ENCODE measurements at places on chromosomes 16 and 17. TPM values are rescaled to one million over a fixed set of nuclear protein-coding genes. Genes with fewer than 3 reads are reported as not detected.

GRCh38 chr16:10561425-10561824 is 19.0 kb downstream of the EMP2 start:
- DNase-seq: no peak

- no peak for DNase-seq
Measured at GRCh38 chr16:58506241-58507194, 6.6 kb downstream of the NDRG4 start.

- DNase-seq: no peak
Measured at GRCh38 chr16:3872216-3872895, 8.2 kb downstream of the CREBBP start.

DNA sequence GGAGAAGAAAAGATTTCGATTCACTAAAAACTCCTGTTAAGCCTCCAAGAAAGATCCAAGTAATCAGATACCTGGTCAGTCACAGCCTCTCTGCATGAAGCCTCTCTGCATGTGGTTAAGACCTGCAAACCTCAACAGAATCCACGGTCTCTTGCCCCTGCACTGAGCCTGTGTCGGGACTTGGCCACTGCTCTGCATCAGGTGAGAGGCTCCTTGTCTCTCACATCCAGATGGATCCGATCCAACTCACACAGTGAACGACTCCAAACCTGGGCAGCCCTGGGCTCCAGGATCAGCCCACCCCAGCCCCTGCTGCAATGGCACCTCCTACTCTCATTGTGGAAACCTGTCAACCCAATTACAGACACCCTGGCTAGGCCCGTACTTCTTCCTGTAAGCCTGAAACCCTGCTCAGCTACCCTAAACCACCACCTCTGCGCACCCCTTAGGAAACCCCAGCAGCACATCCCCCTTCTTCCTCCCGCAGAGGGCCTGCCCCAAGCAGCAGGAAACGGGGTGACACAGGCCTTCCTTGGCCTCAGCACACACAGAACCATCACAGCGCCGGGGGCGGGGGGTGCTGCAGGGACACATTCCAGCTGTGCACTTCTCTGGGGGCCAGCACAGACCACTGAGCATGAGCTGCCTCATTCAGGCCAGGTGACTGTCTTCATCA is 129.5 kb downstream of the ANKRD11 start:
- no peak for DNase-seq

DNA sequence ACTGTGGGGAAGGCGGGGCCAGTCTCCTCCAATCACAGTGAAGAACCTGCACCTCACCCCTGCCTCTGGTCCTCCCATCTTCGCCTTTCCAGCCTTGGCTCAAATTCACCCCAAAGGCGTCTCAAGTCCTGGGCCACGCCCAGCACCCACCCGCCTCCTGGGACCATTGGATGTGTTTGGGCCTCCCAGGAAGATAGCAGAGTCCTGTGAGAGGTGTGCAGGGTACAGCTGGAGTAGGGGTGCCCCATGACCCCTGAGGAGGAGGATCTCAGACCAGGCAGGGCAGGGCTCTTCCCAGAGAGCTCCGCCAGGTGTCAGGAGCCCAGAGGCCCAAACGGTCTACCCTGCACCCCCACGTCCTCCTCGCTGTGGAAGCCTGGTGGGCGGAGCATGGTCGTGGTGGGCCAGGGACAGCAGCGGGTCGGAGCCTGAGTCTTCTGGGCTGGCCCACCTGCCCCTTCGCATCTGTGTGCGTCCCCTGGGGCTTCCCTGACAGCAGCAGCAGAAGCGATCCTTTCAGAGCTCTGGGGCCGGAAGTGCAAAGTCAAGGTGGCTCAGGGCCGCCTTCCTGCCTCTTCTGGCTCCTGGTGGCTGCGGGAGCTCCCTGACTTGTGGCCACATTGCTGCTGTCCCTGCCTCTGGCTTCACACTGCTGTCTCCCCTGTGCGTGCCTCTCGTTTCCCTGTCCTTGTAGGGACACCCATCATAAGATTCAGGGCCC is 34.9 kb upstream of the ZNF469 start:
- DNase-seq: no peak

GRCh38 chr16:11533588-11533987 is 53.1 kb downstream of the LITAF start:
- no peak for DNase-seq

DNA sequence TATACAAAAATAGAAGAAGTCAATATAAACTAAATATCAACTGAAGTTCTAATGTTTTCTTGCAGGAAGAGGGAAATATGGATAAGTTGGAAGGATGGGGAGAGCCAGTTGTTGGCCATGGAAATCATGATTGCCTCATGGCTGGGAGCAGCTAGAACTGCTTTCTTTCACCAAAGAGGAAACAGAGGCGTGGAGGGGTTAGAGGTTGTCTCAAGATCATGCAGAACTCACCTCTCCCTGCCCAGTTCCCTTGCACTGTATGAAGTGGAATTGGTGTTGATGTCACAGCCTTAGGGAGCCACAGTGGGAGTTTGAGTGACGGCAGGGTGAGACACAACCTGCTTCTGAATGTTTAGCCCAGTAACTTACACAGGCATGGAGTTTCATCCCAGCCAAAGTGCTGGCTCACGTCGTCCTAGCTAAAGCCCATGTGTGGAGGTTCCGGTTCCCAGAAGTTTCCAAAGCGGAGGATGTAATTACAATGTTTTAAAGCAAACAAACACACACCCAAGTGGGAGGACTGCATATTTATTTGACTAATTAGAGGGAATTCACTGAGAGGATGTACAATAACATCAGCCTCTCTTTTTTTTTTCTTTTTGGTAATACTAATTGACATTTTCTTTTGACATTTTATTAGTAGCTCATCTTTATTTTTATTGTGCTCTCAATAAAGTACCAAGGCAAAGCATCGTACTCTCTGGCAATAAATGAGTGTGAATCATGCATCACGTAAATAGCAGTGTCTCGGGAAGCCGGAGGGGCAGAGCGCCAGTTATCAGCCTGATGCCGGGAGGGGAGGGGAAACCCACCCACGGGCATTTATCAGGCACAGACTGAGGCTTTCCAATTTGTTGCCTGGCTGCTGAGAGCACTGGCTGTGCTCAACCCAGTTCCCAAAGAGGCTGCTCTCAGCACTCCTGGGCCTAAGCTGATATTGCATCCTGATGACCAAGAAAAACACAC is 118.7 kb upstream of the CDH5 start:
- DNase-seq: no peak

- peak; percentile 62 for DNase-seq
Measured at GRCh38 chr16:85172455-85173145, 60.3 kb upstream of the CIBAR2 start.

GRCh38 chr17:39666601-39667261 is 1.5 kb upstream of the PNMT start:
- DNase-seq: no peak

TNK1 gene
- 2.1 TPM for polyA plus RNA-seq

Data from A549 (cell line).